Foreskin keratinocyte (primary cell): ENCODE measurements at places on chromosomes 11 and 22. TPM values are rescaled to one million over a fixed set of nuclear protein-coding genes. Genes with fewer than 3 reads are reported as not detected.

Gene OR52N4
- polyA plus RNA-seq = not detected in 2 replicates

DNA sequence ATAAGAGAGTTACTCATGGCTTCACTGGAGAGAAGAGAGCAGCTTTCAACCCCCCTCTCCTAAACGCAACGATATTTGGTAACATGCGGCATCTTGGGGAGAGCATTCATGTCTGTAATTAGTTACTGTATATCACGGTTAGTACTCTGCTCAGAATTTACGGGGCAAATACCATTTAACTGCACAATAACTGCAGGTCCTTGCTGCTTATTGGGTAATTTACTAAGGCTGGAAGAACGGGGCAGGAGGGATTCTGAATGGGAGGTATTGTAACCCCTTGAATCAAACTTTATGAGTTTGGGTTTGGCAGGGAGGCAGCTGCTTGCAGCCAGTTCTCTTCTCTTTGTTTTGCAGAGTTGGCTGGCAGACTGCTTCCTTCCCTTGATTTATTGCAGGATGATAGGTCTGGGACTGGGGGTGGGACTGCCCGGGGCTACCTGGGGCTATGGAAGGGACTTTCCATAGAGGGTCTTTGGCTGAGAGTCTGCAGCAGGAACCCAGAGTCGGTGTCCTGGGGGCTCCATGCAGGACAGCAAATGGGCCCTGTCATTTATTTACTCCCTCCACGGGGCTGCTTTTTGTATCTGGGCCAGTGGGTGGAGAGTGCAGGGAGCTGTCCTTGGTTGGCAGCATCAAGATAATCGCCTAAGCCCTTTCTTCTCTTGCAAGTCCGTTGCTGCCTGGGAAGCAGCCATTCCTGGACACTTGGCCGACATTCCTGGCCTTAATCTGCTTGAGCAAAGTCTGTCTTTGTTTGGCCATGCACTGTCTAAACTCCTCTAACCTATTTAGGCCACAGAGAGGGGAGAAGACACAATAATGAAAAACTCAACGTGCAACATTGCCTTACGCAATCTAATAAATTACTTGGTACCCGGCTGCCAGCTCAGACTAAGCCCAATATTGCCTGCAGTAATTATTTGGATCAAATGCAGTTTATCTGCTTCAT is 188.9 kb downstream of the ST3GAL4 start:
- no peak for DNase-seq

DNA sequence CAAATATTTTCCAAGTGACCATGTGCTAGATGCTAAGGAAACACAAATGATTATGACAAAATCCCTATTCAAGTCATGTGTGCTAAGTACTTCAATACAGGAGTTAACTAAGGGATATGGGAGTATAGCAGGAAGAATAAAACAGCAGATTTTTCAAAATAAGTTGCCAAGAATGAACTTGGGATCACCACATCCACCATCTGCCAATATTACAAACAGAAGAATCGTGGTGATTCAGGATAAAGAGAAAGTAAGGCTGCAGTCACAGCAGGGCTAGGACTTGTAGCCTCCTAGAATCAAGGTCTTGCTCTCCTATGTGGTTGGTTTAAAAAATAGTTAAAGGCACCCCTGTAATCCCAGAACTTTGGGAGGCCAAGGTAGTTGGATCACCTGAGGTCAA is 34.3 kb downstream of the MRTFA start:
- no peak for DNase-seq

- no peak for DNase-seq
Observed at GRCh38 chr11:96127596-96127959, 203.7 kb upstream of the MTMR2 start.

DNA sequence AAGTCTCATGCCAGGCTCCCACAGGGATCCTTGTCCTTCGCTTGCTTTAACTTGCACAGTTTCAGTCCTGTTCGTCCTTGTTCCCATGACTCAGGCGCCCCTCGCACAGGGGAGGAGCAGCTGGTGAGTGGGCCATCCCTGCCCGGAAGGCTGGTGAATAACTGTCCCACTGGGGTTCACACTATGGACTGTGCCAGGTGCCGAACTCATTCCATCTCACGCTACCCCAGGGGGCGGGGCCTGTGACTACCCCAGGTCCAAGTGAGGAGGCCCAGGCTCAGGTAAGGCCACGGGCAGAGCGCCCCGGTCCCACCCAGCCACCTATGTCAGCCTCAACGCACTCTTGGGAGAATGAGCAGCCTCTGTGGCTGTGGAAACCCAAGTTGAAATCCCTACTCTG is 7.2 kb upstream of the CARD10 start:
- peak; percentile 96 for DNase-seq

GRCh38 chr22:40030758-40031095 is 36.0 kb downstream of the FAM83F start:
- no peak for DNase-seq

DNA sequence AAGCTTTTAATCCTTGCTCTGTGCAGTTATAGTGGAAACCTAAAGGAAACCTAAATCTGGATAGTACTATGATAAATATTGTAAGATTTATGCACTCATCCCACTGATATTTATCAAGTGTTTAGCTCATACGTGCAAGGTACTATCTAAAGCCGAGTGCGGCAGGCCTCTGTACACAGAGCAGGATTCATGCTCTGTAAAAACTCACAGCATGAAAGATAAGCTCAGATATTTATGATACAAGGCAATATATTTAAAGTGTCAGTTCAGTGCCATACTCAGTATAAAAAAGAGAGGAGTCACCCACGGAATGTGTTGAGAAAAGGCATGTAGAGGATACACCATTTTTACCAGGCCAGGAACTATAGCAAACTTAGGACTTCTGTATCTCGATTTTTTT is 66.2 kb downstream of the MAML2 start:
- no peak for DNase-seq

Gene HTR3A
- not detected in 2 replicates for polyA plus RNA-seq

Gene SLC16A8
- 0.04 and 0.24 TPM in 2 replicates for polyA plus RNA-seq

DNA sequence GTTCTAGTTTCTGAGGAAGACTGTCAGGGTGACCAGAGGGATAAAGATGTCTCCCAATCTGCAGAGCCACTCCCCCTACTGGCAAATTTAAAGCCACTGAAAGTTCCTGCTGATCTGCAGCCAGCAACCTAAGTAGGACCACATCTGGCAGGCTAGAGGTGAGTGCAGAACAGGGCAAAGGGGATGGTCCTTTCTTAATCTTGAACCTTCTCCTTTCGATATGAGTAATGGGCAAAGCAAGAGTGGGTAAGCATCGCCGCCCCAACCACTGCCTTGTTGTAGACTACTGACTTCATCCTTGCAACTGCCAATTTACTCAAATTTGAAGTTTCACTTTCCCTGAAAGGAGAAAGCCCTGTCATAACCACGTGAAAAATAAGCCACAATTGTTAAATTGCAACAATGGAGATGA is 30.7 kb downstream of the SCUBE2 start:
- DNase-seq = no peak

- DNase-seq = peak; percentile 6
Observed at GRCh38 chr11:104151404-104152204, 12.3 kb downstream of the PDGFD start.

GRCh38 chr22:47001288-47001687 is 238.8 kb downstream of the TBC1D22A start:
- DNase-seq = no peak

GRCh38 chr22:37301144-37301830 is 19.0 kb downstream of the CYTH4 start:
- DNase-seq = no peak

- DNase-seq = no peak
Observed at GRCh38 chr11:87180742-87181141, 143.0 kb downstream of the TMEM135 start.

DNA sequence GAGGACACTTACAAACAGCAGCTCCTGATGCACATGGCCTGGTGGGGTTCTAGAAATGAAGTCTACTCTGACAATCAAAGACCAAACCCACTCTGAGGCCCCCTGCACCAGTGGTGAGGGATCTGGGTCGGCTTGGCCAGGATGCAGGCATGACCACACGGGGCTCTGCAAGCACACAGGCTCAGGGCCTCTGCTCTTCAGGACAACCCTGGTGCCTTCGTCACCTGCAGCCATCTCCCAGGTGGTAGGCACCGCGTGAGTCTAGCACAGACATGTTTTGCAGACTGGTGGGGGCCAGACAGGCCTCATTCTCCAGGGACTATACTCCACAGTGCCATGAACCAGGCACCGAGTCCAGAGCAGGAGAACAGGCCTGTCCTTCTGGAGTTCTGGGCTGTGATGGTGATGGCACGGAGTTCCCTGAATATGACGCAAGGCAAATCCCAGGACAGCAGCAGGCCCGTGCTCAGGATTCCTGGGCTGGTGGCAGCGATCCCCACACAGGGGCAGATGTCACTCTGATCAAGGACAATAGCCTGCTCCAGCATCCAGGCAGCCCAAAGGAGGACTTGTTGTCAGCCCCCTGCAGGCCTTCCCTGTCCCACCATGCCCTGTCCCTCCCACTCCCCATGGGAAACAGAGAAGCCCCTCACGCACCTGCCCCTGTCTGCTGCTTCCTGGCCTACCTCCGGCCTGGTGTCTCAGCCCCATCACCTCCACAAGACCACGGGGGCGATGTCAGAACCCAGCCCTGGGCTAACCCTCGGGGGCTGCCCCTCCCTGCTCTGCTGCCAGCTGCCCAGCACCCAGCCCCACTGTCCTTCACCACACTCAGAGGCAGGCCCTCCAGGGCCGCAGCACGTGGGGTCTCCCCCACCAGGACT is 36.1 kb downstream of the GNB1L start:
- no peak for DNase-seq

GRCh38 chr11:70511345-70511744 is 113.0 kb downstream of the CTTN start:
- no peak for DNase-seq

Gene SC5D
- polyA plus RNA-seq = 38.7 and 53.9 TPM in 2 replicates

Gene CLMP
- polyA plus RNA-seq = 1.1 and 1.9 TPM in 2 replicates

DNA sequence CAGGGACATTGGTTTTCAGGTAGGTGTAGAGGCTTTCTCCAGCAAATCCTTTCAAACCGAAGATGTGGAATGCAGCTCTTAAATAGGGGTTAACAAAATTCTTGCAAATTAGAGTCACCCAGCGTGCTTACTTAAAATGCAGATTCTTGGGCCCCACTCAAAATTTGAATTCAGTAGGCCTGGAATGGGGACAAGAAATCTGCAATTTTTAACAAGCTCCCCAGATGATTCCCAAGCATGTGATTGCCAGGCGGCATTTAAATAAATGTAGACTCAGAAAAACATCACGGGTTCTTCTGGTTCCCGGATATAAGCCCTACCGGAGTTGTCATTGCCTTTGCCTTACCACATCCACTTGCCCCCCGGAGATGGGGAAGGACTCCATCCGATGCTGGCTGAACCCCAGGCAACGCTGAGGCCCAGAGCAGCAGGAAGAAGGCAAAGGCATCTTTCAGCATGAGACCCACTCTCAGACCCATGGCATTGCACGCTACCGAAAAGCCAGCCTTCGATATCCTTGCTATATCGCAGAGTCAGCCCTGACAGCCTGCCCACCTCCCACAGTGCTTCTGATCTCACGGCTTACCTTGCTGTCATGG is 134.2 kb downstream of the DSCAML1 start:
- no peak for DNase-seq

- DNase-seq = peak; percentile 44
Observed at GRCh38 chr11:92596596-92597317, 372.1 kb downstream of the FAT3 start.

Gene CEP126
- polyA plus RNA-seq = 0.74 and 1.2 TPM in 2 replicates

DNA sequence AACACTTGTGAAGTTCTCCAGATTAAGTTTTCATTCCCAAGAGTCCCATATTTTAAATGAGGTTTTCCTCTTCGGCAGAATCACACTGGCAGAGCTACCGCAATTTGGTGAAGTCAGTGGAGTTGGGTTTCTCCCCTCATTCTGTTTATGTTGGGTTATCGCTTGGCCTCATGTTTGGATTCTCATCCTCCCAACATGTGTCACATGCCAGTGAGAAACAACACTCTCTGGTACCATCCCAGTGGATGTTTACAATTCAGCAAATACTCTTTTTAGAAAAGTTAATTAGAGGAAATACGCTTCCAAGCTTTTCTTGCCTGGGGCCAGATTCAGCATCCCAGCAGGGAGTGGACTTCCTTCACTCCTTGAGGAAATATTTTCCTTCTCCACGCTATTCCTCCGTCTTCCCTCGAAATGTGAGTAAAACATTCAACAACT is 2.1 kb downstream of the PAMR1 start:
- DNase-seq = no peak

Gene OR2D2
- polyA plus RNA-seq = not detected in 2 replicates

Gene APOBEC3G
- polyA plus RNA-seq = 2.4 and 2.9 TPM in 2 replicates

- DNase-seq = no peak
Observed at GRCh38 chr22:23180301-23180892, at the start of gene BCR. BCR (plus strand) TSS chr22:23180509; CDS start chr22:23180961, 452 bp downstream.

DNA sequence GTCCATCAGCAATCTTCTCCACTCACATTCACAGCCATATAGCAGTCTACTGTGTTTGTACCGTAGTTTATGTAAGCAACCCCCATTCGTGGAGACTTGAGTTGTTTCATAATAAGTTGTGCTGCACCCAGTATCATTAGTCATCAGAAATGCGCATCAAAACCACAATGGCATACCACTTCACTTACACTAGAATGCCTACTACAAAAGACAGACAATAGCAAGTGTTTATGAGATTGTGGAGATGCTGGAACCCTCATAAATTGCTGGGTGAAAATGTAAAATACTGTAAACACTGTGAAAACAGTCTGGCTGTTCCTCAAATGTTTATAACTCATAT is 133.3 kb downstream of the ATXN10 start:
- DNase-seq = peak; percentile 93

GRCh38 chr22:19890502-19891316 is 36.0 kb upstream of the GNB1L start:
- no peak for DNase-seq

DNA sequence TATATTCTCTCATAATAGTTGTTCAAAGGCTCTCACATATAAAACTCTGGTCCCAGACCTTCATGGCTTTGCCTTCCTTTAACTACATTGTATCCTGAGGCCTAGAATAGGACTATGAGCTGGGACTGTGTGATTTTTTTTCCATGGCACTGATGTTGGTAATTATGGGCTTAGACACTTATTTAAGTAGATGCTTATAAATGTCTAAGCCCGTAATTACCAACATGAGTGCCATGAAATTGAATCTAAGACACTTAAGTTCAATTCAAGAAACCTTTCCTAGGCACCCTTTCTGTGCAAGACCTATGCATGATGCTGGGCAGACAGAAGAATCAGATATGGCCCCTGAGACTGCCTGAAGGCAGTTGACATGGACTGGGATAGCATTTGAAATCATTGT is 63.0 kb downstream of the P4HA3 start:
- no peak for DNase-seq
